ENCODE measurements at places on chromosomes 4 and X.

- DNase-seq = no peak
These were observed 848.5 kb downstream of the RAB28 start for GRCh38 chr4:12635629-12636028.

- no peak for DNase-seq
These were observed 36.9 kb upstream of the PUDP start for GRCh38 chrX:7184816-7185215.

GRCh38 chrX:39827951-39828350 is 269.8 kb downstream of the BCOR start:
- no peak for DNase-seq

GRCh38 chr4:2685541-2685940 is 70.6 kb downstream of the TNIP2 start:
- DNase-seq = no peak

- DNase-seq = no peak
These were observed 57.5 kb downstream of the GPR82 start for GRCh38 chrX:41781500-41781899.

DNA sequence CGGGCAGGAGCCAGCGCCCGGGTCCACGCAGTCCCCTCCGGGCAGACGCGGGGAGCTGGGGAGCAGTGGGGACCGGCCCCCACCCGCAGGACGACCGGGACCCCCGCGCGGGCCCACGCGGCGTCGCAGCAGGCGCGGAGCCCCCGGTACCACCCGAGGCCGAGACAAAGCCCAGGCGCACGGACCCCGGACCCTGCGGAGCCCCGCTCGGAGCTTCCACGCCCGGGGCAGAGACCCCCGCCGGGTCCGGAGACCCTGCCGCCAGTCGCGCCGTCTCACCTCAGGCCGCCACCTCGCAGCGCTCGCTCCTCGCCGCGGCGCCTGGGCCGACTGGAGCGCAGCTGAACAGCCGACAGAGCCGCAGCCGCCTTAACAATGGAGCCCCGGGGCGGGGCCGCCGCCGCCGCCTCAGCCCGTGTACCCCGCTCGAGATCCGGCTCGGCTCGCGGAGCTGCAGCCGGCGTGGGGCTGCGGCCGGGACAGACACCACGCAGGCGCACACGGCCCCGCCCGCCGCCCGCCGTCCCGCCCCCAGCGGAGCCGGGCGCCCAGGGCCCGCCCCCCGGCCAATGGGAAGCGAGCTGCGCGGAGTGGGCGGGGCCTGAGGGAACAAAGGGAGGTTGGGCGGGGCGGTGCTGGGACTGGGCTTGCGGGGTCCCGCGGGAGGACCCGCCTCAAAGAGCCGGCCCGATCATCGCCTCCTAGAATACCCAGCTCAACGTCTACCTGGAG is at the start of gene AFAP1:
Gene AFAP1, minus strand, starts transcription at position 485 of the 732 bp plus-strand sequence. CDS start 67,783 bp downstream, outside the sequence.
- peak; percentile 84 for DNase-seq

GRCh38 chr4:1668488-1668840 is 15.6 kb downstream of the FAM53A start:
- DNase-seq = no peak

- no peak for DNase-seq
These were observed 108.4 kb downstream of the CHIC2 start for GRCh38 chr4:53956053-53956452.

DNA sequence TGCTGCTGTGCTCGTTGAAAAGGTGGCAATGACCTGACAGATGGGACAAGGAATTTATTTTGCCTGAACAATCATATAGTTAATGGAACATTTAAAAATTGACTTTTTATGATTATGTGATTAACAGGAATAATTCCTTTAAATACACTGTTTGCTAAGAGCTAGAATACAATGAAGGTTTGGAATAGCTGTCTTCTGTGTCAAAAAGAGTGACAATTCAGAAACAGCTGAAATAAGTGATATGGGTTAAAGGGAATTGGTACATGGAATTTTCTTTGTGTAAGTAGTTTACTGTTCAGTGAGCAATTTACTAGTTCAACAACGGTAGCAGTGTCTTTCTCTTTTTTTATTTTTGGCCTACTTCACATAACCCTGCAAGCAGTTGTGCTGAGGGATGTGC is 1083.5 kb upstream of the GRID2 start:
- no peak for DNase-seq

DNA sequence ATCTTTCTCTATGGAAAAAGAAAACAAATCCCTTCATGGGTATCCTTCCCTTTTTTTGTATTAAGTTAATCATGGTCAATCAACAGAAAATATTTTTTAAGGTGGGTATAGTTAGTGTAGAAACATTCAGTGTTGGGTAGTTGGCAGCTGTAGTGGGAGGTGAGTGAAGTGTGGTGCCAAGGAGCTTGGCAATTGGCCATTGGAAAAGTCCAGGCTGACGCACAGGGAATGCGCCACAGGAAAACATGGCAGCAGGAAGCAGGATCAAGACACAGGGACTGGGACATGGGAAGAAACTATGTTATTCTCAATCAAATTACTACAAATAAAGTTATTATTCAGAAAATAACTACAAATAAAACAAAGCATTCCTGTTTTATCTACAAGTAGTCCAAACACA is 20.0 kb downstream of the PALLD start:
- DNase-seq = no peak

GRCh38 chrX:124203311-124203710 is 129.1 kb upstream of the TEX13D start:
- no peak for DNase-seq

- DNase-seq = peak; percentile 24
These were observed 120.7 kb upstream of the TRIM2 start for GRCh38 chr4:153083447-153083947.

DNA sequence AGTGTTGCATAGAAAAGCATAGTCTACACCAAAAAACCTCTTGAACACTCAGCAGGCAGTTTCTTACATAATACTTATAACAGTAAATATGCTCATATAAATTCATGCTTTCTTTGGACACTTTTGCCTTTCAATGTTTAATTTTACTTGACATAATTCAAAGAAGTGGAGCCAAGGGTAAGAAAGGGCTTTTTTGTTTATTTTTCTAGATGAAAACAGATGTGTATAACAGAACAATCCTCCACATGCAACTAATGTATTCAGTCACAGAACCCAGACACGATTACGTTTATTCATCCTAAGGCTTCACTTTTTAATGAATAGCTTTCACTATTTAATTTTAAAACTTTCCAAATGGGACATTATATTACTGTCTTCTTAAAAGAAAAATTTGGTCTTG is 58.0 kb upstream of the PTPN13 start:
- DNase-seq = no peak

- DNase-seq = no peak
These were observed 29.5 kb upstream of the MAGEA6 start for GRCh38 chrX:152798945-152799344.

GRCh38 chr4:2789351-2789750 is 3.5 kb upstream of the SH3BP2 start:
- DNase-seq = no peak

DNA sequence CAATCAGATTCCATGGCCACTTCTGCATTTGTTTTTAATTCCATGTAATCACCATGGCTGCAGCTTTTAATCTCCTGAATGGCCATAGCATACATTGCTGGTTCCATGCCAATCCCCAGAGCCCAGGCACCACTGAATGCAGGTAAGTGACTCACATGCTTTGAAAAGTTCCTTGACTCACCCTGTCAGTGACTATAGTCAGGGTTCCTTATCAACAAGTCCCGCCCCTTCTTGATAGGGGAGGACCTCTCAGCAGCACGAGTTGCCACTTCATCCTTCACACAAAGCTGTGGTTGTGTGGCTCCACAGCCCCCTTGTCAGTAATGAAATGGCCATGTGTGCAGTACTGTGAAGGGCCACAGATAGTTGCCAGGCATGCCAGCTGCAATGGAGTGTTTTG is 516.6 kb downstream of the PPARGC1A start:
- peak; percentile 7 for DNase-seq

GRCh38 chr4:52983563-52984303 is 121.6 kb downstream of the RASL11B start:
- DNase-seq = no peak

GRCh38 chr4:22708961-22709360 is 16.2 kb downstream of the GBA3 start:
- DNase-seq = no peak

DNA sequence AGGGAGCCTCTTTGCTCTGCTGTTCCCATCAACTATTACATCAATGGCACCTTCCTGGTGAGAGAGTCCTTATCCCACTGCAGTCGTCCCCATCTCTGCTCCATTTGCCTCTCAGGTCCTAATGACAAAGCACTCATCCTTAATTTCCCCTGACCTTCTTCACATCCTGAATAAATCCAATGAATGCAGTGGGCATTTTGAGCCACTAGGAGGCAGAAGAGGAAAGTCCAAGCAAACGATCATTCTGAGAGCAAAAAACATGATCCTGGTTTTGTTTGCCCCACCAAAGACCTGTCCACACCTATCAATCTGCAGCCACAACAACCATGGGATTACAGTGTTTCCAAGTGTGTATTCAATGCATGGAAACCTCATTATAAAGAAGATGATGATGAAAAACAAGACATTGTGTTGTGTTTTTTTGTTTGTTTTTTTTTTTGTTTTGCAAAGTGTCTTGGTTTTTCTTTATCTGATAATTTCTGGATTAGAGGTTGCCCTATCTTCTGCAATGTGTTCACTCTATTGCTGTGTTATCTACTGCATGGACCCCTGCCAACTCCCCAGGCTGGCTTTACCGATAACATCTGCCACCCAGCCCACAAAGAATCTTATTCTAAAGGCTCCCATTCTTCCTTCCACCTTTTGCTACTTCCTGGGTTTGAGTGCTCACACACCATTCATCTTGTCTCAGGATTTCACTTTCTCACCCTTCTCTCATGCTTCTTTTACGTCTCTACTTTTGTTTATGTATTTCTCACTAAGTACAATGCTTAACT is 207.2 kb downstream of the NLGN4X start:
- no peak for DNase-seq

- DNase-seq = no peak
These were observed 53.9 kb upstream of the SORBS2 start for GRCh38 chr4:185865901-185866328.

DNA sequence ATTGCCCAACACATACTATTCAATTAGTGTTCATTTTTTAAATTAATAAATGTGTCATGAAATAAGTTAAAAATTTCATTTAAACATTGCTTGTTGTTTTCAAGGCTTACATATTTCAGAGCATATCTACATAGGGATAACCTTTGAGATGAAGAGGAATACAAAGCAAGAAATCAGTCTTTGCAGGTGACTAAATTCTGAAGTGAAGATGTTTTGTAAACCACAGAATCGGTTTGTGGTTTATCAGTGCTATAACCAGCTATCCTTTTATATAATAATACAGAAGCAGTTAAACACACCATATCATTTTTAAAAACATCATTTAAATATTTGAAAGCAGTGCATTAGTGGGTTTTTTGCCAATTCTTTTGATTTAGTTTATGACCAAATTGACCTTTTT is 26.9 kb downstream of the FAM241A start:
- DNase-seq = no peak

GRCh38 chr4:90996813-90997212 is 869.6 kb downstream of the CCSER1 start:
- DNase-seq = no peak

- no peak for DNase-seq
These were observed 156.0 kb upstream of the TTC29 start for GRCh38 chr4:147101678-147102077.

DNA sequence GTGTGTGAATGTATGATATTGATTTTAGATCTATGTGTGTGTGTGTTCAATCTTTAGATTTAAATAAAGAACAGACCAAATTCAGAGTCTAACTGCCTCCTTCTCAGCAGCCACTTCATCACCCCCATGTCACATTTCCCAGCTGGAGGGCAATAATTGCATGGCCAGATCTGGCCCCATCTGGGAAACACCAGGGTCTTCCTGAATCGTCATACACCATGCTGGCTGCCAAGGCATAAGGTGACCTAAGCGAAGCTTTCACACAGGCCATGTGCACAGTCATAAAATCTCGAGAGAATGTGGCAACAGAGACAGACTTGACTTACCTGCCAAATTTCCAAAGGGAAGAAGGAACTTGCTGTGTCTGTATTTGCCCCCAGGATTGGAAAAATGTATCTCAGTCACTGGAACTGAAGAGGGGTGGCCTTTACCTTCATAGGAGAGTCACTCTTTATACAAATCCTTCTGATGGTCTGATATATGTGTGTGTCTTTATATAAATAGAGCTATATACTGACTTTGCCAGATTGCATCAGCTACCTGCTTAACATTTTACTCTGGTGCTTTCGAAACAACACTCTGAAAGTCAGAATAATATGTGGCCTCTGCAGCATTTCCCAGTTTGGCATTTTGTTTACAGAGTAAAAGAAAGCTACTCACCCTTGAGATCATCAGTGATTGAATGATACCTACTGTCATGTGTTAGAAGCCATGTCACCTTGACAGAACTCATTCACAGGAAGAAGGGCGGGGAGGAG is at the start of gene PLAC1:
Gene PLAC1, minus strand, starts transcription at position 470 of the 758 bp plus-strand sequence. CDS start 91,789 bp downstream, outside the sequence.
- DNase-seq = no peak

DNA sequence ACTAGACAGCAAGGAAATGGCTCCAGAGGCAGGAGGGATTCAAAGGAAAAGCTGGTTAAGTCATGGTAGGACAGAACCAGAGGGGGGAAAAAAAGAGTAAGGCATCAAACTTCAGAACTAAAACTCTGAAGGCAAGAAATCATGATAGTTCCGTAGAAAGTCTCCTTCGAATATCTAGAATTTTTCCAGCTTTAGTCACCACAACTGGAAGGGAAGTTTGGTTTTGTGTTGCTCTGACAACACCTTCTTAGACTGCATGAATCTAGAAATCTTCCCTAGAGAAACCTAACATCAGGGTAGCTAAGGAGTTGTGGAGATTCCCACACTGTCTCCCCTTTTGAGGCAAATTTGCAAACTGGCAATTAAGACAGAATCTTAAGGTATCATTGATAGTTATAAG is 33.7 kb downstream of the AMMECR1 start:
- no peak for DNase-seq

Measured in activated T-cell treated with anti-CD3 and anti-CD28 coated beads for 4 hours (primary cell).